ENCODE measurements at places on chromosomes 5 and 9.

DNA sequence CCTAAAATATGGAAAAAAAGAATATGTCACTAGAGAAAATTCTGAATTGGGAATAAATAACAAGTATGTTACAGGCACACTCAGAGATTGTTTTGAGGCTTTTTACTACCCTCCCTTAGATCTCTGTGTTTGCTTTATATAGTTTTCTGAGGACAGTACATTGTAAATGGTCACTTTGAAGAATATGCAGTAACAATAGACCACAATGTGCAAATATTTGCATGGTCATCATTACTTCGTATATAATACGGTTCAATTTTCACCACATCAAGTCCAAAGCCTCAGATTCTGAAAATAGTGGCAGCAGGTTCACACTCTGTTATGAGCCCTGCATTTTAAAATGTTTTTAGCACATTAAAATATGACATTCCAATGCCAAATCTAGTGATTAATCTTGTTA is 238.6 kb downstream of the ADAMTS6 start:
- no peak for DNase-seq

DNA sequence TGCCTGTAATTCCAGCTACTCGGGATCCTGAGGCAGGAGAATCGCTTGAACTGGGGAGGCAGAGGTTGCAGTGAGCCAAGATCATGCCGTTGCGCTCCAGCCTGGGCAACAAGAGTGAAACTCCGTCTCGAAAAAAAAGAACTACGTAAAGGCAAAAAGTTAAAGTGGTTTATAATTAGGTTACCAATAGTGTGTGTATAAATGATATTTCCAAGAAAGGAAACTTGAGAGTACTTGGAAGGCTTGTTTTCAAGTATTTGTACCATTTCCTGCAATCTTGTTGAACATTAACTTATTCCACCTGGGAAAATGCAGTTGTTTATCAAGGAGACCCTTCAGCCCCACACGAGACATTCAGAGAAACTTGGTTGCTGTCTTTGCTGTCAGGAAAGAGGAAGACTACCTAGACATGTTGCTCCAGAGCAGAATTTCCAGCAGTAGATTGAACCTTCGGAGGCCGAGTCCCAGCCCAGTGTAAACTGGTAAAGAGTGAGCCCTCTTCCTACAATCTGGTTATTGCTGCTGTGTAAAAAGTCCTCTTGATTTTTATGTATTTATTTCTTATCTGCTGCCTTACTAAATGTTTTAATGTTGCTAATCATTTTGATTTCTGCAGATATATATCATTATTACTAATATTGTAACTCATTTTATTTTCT is 30.1 kb downstream of the STXBP1 start:
- no peak for DNase-seq

DNA sequence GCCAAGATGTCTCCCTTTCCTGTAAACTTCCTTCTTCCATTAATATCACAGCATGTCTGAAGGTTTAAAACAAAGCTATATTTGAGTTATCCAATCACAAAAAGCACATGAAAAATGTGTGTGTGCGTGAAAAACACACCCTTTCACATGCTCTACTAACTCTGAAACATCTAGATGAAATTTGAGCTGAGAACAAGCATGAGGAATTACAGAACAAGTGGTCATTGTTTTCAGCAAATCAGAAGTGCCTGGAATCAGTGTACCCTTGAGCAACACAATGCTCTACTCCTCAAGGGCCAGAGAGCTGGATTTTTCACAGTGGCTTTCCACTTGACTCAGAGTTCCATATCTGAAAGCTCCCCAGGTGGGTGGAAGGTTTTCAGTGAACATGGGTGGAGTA is 255.9 kb downstream of the PSAT1 start:
- no peak for DNase-seq

DNA sequence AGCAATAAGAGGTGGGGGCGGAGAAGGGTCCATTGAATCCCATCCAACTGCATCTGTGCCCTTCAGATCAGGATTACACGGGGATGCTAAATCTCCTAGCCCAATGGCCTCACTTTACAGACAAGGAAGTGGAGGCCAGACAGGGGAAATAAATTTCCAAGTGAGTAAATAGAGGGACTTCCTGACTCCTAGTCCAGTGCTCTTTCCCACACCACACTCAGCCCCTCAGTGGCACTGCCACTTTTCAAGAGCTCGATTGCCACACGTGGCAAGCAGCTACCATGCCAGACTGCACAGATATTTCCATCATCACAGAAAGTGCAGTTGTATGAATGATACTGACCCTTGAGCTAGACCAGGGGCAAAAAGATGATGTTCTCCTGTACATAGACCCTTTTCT is 8.2 kb upstream of the TNIP1 start:
- no peak for DNase-seq

DNA sequence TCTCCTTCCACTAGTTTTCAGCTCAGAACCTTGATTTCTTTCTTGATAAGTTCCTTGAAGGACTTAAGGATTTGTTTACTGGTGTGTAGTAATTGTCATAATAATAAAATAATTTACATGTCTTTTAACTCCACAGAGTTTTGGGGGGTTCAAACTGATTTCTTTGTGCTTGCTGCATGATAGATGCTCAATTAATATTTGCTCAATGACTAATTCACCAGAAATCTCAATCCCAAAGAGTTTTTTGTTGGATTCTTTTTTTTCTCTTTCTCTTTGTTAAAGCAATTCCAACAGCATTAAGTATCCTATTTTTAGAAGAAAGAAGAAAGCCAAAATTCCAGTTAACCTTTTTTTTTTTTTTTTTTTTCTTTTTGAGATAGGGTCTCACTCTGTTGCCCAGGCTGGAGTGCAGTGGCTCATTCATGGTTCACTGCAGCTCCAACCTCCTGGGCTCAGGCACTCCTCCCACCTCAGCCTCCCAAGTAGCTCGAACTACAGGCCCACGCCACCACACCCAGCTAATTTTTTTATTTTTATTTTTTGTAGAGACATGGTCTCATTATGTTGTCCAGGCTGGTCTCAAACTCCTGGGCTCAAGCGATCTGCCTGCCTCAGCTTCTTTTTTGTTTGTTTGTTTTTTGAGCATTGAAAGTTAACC is 10.8 kb downstream of the FAF2 start:
- DNase-seq: no peak

DNA sequence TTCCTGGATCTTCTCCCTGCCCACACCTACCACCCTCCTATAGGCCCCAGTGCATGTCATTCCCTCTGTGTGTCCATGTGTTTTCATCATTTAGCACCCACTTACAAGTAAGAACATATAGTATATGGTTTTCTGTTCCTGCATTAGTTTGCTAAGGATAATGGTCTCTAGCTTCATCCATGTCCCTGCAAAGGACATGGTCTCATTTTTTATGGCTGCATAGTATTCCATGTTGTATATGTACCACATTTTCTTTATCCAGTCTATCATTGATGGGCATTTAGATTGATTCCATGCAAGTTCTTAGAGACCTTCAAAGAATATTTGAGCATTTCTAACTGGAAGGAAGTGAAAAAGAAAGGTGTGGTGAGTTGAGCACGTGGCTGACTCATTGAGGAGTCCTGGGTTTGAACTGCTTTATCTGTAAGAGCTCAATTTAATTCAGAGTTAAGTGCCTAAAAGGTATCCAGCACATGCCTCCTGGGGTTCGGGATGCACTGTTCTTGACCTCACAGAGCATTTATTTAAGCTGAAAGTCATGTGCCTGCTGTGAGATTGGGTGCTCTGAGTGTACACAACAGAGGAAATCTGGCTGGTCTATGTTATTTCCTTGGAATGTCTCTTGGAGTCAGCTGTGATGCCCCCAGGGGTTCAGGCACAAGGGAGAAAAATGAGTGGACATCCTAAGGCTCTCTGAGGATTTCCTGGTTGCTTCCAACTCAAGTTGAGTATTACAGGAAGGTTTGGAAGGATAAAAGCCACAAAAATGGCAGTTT is 56.4 kb downstream of the SH3GL2 start:
- DNase-seq: no peak

DNA sequence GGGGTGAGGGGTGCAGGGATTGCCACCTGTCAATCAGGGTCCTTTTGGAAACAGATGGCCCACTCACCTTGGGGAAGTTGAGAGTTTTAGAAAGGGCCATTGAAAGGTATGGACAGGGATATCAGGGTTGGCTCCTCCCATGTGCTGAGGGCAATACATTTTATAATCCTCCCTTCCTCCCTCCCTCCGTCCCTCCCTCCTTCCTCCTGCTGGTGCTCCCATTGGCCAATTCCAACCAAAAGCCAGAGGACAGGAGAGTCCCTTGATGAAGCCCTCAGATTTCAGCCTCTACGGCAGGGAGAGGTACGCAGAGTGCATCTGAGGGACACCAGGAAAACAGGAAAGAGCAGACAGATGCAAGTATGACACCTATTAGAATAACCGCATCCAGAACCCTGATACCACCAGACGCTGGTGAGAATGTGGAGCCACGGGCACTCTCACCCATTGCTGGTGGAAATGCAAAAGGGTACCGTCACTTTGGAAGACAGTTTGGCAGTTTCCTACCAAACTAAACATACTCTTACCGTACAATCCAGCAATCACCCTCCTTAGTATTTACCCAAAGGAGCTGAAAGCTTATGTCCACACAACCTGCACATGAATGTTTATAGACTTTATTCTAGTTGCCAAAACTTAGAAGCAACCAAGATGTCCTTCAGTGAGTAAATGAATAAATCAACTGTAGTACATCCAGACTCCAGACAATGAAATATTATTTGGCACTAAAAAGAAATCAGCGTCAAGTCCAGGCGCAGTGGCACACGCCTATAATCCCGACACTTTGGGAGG is 58.2 kb upstream of the OTULINL start:
- DNase-seq: no peak

GRCh38 chr9:111621895-111622480 is 9.1 kb upstream of the DNAJC25 start:
- DNase-seq: no peak

DNA sequence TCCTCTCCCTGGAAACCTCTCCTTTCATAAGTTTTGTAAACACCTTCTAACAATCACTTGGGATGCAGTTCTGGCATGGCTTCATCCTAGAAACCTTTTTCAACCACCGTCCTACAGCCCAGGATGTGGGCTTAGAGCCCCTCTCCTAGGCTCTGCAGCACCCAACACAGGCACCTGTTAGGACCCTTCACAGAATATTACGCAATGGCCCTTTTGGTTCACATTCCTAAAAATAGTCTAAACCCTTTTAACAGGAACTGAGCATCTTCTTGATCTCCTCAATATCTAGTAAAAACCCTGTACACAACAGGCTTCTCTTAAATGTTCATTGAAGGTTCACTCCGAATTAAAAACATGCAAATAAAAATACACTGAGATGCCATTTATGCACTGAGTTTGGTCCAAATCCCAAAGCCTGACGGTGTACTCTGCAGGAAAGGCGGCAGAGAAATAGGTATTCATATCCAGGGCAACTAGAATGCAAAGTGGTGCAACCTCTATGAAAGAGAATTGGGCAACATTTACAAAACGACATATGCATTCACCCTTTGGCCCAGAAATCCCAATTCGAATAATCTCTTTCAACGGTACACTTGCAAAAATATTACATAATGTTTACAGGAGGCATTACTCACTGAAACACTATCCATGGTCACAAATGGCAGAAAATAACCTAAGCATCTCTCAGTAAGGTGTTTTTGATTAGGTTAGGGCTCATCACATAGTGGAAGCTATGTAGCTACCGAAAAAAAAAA is 169.3 kb downstream of the SEMA5A start:
- DNase-seq: no peak

GRCh38 chr9:14323083-14323971 is 9.4 kb upstream of the NFIB start:
- no peak for DNase-seq

- DNase-seq: no peak
Measured at GRCh38 chr5:36647046-36647445, 40.6 kb downstream of the SLC1A3 start.

GRCh38 chr5:120457839-120458507 is 6.1 kb upstream of the PRR16 start:
- no peak for DNase-seq

GRCh38 chr9:81083854-81084512 is 605.4 kb downstream of the TLE1 start:
- no peak for DNase-seq

DNA sequence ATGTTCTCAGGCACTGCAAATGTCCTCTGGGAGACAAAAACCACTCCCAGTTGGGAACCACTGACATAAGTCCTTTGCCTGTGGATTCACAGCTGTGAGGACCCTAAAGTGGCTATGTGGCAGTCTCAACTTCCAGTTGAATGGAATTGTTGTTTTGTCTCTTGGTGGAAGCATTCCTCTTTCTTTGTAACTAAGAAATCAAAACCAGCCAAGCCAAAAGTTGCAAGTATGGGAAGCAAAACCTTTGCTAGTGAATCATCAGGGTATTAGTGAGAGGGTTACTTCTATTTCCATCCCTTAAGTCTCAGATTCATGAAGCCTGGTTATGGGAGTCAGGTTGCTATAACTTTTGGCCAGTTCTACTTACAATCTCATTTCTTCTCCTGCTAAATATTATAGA is 49.8 kb upstream of the RPS23 start:
- no peak for DNase-seq

GRCh38 chr9:76114144-76114543 is 223.7 kb downstream of the PCSK5 start:
- peak; percentile 68 for DNase-seq

DNA sequence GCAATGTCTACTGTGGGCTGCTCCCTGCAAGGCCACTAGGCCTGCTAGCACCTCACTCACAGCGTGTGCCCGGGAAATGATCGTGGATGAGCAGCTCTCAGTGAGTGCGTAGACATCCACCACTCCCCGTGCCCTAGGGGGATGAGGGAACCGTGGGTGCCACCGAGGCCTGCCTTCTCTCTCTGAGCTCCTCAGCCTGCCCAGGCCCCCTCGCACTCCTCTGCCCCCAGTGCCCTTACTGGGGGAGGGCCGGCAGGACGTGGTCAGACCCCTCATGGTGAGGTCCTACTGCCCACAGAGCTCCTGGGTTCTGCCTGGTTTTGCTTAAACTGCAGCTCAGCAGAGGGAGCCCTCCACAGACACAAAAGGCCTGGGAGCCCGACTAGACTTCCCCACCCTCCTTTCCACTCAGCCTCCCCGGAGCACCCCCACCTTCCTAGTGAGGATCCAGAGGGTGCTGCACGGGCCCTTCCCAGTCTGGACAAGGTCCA is 220.0 kb downstream of the CACNA1B start:
- DNase-seq: peak; percentile 28
